Esophagus squamous epithelium (tissue), 5 donors: ENCODE measurements at places on chromosomes 4 and X.

- DNase-seq: no peak
These were observed 633.1 kb downstream of the FSTL5 start for GRCh38 chr4:161530710-161531109.

DNA sequence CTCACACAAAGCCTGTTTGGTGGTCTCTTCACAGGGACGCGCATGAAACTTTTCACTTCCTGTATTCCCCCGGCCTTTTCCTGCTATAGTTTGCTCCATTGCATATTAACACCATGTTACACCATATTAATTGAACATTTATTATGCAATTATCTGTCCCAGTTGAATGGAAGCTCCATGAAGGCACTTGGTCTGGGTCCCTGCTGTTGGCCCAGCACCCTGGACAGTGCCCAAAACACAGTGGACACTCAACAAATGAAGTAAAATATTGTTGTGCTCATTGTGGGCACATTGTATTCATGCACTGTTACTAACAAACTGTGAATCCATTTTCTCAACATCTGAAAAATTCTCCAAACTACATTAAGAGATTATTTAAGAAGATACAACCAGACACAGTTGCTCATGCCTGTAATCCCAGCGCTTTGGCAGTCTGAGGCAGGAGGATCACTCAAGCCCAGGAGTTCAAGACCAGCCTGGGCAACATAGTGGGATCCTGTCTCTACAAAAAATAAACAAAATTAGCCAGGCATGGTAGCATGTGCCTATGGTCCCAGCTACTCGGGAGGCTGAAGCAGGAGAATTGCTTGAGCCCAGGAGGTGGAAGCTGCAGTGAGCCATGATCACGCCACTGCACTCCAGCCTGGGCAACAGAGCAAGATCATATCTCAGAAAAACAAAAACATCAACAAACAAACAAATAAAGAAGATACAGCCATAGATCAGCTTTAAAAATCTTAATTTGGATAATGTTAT is 292.7 kb upstream of the TENM3 start:
- no peak for DNase-seq

DNA sequence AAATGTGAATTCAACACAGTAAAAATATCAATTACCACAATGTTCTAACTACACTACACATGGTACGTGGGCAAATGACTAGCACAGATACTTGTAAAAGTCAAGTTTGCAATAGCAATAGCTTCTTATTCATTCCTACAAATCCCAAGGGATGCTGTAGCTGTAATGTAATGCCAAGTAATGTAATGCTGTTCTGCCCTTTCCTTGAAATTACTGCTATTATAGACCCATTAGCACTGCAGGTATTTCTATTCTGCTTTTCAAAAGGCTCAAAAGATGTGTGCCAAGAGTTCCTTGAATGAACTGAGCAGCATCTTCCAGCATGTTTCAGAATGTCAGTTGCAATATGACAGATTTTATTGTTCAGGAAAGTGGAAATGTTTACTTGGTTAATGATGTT is 129.9 kb upstream of the BANK1 start:
- DNase-seq: no peak

DNA sequence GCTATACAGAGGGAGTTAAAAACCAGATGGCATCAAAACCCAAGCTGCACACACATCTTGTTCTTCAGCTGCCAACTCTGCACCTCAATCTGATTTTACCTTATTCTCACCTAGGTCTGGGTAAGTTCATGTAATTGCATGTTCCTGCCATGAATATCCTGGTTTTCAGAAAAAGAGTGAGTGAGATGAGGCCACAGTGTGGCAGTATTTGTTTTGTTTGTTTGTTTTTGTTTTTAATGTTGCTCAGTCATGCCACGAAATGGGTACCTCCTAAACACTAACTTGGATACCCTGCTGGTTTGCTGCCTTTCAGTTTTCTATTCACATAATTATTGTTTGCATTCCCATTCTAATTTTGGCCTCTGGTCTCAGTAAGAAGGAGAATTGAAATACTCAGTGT is 22.5 kb downstream of the TMEM164 start:
- DNase-seq: no peak

DNA sequence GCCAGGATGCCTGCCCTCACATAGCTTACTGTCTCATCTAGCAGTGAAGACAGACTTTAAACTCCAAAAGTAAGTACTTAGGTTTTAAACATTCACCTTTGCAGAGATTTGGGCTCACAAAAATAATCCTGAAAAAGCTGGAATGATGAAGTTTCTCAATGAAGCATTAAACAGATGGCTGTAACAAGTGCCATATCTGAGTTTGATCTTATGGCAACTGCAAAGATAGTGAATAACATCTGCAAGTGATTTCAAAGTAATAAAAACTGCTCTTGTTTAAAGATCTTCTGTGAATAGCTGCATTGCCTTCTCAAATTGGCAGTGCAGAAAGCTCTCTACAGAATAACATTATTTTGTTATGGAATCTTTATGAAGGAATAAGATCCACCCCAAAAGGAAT is 271.2 kb upstream of the SMIM31 start:
- DNase-seq: no peak

GRCh38 chr4:96227515-96227914 is 387.6 kb downstream of the PDHA2 start:
- DNase-seq: no peak

- DNase-seq: no peak
These were observed 52.2 kb upstream of the SOD3 start for GRCh38 chr4:24743206-24743605.

DNA sequence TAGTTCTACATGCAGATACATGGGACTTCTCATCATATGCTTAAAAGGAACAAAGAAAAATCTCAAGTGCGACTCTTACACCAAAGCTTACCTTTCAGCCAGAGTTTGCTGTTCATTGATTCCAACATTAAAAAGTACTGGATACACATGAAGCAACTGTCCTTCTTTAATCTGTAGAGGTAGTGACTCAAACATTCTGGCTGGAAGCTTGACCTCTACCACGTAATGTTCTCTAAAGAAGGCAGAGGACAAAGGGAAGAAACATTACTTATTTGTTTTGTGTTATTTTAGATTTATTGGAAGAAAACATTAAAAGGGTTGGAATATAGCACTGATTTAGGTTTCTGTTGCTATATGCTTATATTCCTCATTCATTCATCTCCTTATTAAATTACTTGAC is 476.1 kb downstream of the IL15 start:
- DNase-seq: no peak

GRCh38 chr4:182449930-182450439 is 206.8 kb downstream of the TENM3 start:
- no peak for DNase-seq

DNA sequence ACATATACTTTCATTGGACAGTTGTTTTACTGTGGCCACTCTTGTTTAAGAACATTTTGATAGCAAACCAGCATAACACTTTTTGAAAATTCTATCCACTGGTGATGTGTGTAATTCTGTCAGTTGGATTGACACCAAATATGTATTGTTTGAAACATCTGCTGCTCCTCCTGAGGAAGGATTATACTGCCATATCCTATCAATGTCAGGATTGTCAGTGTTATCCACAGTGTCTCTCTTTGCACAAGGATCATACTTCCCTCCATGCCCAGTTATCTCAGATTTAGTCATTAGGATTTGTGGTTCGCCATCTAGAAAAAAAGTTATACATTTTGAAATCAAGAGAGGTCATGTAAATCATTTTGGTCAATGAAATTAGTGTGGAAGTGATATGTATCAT is 1859.6 kb downstream of the C4orf33 start:
- DNase-seq: no peak

- DNase-seq: no peak
These were observed 203.3 kb downstream of the NR3C2 start for GRCh38 chr4:148238811-148239493.

GRCh38 chrX:97564496-97564895 is 680.8 kb downstream of the RPA4 start:
- DNase-seq: no peak

- DNase-seq: no peak
These were observed 34.8 kb downstream of the SMPX start for GRCh38 chrX:21723084-21723483.

DNA sequence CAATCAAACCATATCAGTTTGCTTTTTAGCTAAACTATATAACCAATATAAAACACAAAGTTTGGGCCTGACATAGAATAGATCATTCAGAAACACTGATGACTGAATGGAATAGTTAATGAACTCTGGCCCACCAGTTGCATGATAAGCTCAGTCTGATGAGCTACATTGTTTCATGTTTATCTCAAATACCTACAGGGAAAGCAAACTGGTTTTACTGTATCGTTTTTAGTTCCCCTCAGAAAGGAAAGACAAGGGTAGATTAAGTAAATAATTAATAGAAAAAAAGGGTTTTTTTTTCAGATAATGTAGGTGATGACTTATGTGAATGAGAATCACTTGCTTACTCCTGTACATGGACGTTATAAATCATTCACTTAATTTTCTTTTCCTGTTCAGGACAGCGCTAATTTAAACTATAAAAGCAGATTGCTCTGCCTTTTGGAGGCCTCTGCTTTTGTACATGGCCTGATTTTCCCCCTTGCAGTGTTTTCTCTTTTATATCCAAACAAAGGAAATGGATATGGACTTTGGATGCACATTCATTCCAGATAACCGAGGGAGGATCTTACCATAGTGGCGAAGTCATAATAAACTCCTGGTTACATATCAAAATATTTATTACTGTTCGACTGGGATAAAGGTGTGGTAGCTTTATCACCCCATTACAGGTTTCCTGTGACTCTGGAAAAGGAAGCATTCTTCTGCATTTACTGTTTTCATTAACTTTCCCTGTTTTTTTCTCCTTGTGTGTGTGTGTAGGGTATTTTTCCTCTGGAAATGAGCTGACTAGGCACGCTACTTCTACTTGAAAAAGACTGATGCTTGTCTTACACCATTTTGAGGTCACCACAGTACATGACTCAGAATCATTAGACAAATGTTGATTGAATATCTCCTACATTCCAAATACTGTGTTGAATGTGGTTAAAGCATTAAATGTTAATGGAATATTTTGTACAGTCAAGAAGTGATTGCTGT is 373.1 kb upstream of the HS3ST1 start:
- no peak for DNase-seq

DNA sequence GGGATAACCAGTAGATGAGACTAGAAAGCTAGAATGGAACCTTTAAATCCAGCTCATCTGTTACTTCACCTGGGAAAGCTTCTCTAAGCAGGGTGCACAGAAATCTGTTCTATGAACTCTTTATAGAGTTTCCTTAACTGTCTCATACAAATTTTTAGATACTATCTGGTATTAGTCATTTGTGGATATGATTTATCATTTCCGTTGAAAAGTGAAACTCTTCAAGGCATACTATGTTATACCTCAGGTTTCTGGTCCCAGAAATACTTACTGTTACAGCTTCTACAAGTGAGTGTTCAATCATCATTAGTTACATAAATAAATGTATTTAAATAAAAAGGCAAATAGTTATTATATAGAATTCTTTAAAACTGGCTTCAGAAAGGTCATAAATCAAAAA is 298.3 kb upstream of the AGA start:
- no peak for DNase-seq

DNA sequence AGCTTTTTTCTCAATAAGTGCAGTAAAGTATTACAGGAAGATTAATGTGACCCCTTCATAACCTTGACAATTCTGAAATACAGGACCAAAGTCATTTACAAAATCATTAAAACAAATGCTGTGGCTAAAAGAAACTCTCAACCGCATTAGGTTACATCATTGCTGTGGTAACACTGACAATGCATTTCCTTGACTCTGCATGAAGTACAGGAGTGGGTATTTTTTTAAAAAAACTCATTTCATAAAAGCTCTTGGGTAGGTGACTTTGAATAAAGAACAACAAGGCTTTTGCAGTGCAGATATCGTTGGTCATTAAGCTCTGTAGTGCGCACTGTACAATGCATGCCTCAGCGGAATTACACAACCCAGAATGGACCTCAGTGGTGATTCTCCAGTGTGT is 23.4 kb upstream of the XK start:
- DNase-seq: no peak

DNA sequence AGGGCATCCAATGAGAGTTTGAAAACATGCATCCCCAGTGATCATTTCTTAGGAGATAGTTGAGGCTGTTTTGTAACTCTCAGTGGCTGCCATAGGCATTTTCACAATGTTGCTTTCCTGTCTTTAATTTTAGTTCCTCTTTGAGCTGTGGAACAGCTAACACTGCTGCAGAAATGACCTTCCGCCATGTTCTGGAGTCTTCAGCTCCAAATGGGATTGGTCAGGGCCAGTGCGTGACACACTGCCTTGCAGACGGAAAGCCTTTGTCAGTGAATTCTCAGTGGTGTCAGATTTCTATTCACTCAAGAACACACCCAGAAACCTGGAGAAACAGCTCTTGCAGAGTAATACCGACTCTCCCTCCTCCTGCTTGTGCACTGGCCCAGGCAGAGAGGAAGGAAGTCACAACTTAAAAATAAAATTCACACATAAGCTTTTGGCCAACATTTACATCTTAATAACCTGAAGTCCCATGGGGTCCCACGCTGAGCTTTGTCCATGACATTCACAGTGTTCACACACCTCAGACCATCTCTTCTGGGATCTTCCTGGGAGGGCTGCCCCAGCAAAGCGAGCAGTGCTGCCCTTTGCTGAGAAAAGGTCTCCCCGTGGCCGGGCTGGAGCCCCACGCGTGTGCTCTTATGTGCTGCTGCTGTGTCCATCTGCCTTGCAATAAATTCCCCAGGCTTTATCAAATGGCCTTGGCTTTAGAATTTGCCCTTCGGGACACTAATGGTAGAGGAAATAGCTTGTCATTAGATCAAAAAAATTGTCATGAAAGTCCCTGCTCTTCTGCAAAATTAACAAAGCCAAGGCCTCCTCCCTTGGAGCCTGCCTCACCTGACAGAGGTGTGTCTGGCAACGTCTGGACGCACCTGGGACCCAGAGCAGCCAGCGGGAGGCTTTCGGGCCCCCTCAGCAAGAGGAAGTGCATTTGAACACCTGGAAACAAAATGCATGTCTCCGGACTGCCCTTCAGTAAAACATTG is 126.8 kb downstream of the IRF2 start:
- DNase-seq: no peak

DNA sequence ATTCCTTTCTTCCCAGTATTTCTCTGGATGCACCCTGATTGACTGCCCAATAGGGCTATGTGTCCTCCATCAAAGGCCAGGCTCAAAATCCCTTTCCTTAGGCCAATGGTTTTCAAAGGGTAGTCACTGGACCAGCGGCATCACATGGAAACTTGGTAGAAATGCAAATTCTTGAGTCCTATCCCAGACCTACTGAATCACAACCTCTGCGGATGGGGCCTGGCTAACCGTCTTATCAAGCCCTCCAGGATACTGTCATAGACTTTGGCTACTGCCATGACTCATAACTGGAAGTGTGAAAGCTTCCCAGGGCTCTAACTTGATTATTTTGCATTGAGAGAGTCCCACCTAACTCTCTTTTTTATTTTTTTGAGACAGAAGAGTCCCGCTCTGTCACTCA is 71.9 kb upstream of the TFDP3 start:
- DNase-seq: no peak

GRCh38 chr4:58665649-58666048 is 1555.5 kb upstream of the IGFBP7 start:
- no peak for DNase-seq

GRCh38 chrX:5753291-5753690 is 475.4 kb downstream of the NLGN4X start:
- no peak for DNase-seq
